ENCODE measurements at places on chromosomes 12 and 14.
A peak's percentile ranks its signal among the peaks of the same experiment; 100 is the strongest.

DNA sequence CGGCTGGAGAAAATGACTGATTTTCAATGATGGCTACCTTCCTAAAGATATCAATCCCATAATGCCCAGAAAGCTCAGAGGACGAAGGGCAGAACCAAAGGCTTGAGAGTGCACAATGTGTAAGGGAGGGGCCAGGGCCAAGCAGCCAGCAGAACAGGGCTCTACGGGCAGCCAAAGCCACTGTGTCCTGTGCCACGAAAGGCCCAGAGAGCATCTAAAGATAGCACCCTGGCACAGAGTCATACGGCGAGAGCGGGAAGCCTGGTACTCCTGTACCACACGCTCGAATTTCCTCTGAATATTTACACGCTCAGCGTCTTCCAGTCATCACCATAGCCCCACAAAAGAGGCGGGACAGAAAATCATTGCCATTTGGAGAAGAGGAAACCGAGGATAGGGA is 39.5 kb downstream of the PRMT8 start:
- DNase-seq = no peak

GRCh38 chr14:64391113-64391725 is 3.1 kb downstream of the MTHFD1 start:
- no peak for DNase-seq

DNA sequence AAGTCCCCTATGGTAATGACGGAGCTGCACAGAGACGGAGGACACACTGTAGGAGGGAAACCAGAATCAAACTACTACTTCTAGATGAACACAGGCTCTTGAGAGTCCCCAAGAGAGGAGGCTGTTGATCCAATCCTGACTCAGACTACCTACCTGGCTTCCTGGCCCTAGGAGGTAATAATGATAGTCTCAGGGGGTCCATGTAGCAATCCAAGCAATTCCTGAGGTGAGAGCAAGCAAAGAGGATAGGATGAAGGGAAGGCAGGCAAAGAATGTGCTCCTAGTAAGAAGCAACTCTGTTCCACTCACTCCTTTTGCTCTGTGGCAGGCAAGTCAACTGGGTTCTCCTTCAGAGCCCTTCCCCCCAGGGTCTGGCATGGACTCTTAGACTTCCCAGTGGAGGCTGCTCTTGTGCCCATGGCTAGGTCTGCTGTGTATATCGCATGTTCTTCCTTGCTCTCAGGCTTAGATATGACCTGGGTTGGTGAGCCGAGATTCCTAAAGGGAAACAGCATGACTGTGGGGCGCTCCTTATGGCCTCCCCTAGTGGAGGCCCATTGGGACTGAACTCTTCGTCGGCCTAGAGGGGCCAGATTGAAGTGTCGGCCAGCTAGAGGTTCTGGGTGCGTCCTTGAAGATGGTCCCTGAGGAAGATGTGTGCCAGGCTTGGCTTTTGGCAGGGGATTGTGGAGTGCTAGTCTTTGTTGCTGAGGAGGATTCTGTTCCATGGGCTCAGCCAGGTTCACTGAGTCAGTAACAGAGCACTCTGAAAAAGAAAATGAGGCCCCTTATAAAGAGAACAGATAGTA is 2.1 kb downstream of the TINF2 start:
- no peak for DNase-seq

DNA sequence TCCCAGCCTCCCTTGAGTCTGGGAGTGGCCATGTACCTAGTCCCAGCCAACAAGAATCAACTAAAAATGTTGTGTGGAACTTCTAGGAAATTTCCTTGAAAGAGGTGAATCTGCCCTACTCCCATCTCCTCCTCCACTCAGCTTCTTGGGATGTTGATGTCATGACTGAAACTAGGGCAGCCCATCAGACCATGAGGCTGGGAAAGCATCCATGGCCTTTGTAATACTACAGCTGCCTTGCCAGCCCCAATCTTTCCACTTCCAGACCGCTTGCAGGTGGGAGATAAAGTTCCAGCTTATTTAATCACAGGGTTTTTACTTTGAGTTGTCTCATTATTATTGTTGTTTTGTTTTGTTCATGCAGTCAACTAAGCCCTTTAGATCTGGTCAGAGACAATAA is 170.3 kb upstream of the LMNTD1 start:
- no peak for DNase-seq

DNA sequence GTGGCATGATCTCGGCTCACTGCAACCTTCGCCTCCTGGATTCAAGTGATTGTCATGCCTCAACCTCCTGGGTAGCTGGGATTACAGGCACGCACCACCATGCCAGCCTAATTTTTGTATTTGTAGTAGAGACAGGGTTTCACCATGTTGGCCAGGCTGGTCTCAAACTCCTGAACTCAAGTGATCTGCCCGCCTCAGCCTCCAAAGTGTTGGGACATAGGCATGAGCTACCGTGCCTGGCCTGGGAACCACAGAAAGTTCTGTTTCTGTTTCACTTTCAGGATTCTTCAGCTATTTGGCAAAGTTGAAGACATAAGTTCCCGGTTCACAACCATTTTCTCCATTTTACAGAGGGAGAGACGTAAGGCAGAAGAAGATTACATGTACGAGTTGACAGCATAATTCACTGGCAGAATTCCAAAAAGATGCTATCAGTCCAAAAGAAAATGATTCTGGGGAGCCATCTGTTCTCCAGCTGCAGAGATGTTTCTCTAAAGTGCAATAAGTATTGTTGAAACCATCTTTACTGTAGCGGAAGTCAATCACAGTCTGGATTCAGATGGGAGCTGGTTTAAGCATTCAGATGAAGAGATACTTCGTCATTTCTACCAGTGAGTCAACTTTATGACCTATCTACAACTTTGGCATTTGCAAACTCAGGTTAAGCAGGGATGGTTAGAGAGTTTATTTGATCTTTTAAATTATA is 8.1 kb upstream of the RNF34 start:
- peak; percentile 64 for DNase-seq

GRCh38 chr12:53427905-53428594 is 4.4 kb downstream of the AMHR2 start:
- no peak for DNase-seq

GRCh38 chr14:78022059-78022458 is 148.1 kb upstream of the NRXN3 start:
- peak; percentile 63 for DNase-seq

- no peak for DNase-seq
These were observed 187.6 kb downstream of the RMST start for GRCh38 chr12:97650242-97650641.

GRCh38 chr12:41736436-41736835 is 408.2 kb downstream of the GXYLT1 start:
- DNase-seq = no peak

GRCh38 chr14:22449600-22449905 is 139.5 kb downstream of the DAD1 start:
- no peak for DNase-seq

GRCh38 chr12:56082382-56082781 is 2.4 kb downstream of the ERBB3 start:
- DNase-seq = no peak

DNA sequence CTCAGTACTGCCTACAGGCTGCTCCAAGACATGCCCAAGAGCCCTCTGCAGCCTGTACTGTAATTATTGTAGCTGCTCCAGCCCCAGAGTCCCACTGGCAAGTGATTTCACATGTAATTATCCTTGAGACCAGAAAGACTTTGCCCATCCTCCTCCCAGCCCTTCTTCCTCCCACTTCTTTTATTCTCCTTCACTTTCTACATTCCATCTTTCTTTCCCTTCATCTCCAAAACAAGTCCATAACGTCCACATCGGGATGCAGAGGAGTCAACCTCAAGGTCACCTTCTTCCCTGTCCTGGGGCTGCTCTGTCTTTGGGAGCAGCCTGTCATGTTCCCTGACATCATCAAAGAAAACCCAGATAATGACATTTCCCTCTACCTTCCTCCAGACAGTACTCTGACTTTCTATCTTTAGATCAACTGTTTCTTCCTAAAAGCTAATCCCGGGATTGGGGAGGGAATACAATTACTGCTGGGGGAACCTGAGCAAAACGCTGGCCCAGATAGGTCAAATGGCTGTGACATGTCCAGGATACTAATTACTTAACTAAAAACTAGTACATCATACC is 39.1 kb downstream of the SLC8A3 start:
- no peak for DNase-seq

DNA sequence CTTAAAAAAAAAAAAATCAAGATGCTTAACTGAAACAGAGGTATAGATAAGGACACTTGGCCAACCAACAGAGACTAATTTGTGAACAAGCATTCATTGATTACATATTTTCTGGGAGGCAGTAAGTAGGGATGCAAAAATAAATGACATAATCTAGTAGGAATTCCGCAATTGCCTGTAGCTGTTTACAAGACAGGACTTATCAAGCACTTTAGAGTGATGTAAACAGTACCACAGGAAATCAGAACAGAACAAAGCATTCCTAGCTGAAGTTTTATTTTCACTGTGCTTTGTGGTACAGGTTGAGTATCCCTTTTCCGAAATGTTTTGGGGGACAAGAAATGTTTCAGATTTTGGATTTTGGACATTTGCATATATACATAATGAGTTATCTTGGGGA is 68.2 kb upstream of the FGD4 start:
- no peak for DNase-seq

DNA sequence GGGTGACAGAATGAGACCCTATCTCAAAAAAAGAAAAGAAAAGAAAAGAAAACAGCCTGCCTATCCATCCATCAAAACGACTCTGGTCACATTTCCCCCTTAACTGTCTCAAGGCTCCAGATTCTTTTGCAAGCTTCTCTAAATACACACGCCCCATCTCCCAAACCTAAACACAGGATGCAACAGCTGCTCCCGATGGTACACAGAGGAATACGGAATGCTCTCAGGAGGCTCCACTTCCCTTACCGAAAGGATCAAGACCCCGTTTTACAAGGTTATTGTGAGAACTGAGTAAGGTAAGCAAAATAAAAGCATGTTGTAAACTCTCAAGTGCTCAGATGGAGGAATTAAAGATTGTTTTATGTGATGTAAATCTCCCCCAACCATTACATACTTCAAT is 62.3 kb downstream of the NT5DC3 start:
- no peak for DNase-seq

GRCh38 chr12:104454997-104455396 is 1.8 kb upstream of the CHST11 start:
- DNase-seq = no peak

DNA sequence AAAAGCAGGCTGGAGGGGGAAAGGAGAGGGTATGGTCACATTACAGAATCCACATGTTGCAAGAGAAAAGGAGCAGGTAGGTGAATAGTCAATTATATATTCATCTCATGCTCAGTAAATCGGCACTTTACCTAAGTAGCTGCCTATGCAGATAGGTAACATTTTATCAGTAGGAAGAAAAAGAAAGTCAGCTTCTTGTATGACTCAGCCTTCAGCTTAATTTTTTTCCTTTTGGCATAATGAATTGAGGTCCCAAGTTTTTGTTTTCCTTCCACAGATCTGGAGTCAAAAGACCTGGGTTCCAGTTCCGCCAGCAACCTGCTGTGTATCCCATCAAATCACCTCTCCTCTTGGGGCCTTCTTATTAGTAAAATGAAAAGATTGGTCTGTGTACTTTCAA is 6.0 kb upstream of the ACSM4 start:
- DNase-seq = no peak

GRCh38 chr14:41313196-41313595 is 293.5 kb upstream of the LRFN5 start:
- no peak for DNase-seq

GRCh38 chr14:38442208-38442607 is 186.3 kb upstream of the CLEC14A start:
- no peak for DNase-seq

- no peak for DNase-seq
These were observed 36.1 kb downstream of the SNX6 start for GRCh38 chr14:34593740-34594375.

GRCh38 chr14:21476523-21476924 is 235 bp downstream of the RAB2B start:
- no peak for DNase-seq

- DNase-seq = no peak
These were observed 2.0 kb downstream of the MGP start for GRCh38 chr12:14883686-14884085.

DNA sequence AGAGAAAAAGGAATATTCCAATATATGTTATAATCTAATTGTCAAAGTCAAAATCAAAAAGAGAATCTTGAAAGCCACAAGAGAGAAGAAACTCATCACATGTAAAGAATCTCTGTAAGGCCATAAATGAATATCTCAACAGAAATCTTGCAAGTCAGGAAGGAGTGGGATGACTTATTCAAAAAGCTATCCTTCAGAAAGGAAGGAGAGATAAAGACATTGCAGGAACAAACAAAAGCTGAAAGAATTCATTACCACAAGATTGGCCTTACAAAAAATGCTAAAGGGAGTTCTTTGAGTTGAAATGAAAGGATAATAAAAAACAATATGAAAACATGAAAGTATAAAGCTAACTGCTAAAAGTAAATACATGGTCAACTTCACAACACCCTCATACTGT is 286.8 kb downstream of the LRIG3 start:
- no peak for DNase-seq

DNA sequence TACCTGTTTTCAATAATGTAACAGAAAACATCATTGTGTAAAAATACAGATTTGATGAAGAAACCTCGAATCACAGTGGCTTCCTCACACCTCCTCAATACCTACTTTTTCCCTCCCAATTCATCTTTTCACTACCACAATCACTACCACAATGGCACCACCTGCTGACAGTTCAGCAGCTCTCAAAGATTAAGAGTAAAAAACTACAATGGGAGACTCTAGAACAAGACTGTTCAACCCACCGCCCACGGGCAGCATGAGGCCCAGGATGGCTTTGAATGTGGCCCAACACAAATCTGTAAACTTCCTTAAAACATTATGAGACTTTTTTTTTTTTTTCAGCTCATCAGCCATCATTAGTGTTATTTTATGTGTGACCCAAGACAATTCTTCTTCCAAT is 15.2 kb downstream of the MED6 start:
- peak; percentile 14 for DNase-seq

- peak; percentile 75 for DNase-seq
These were observed 1.3 kb upstream of the CD63 start for GRCh38 chr12:55729819-55730818.

DNA sequence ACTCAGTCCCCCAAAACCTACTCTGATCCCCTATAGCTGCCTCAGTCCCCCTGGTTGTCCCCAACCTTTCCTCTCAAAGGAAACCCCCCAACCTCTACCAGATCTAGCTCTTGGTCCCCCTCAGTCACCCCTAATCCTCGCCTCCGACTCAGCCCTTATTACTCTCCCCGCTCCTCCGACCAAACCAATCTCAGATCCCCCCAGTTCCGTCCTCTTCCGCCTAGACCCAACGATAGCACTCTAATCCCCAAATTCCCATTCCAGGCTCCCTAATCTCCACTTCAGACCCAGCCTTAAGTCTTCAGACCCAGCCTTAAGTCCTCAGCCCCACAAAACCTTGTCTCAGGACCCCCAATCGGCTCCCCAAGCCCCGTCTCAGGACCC is 612 bp downstream of the VPS37B start:
- no peak for DNase-seq

DNA sequence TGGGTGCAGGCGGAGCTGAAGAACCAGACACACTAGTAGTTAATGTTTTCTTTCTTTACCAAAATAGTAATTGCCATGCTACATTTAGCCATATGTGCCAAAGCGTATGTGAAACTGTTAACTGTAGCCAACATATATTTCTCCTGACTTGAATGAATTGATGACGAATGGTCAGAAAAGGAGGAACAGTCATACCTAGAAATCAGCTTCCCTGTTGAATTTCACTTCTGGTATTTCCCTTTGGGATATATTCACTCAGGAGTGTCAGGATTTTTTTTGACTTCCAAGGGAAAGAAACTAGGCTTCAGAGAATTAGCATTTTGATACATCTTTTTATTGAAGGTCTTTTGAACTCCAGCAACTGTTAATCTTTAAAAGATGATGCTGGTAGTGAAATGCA is 87.0 kb downstream of the ERC1 start:
- no peak for DNase-seq

GRCh38 chr12:115267464-115267863 is 583.5 kb upstream of the TBX3 start:
- no peak for DNase-seq

GRCh38 chr14:99562856-99563748 is 40.9 kb downstream of the CCDC85C start:
- no peak for DNase-seq
